ENCODE measurements at places on chromosomes 1 and 21. TPM values are rescaled to one million over a fixed set of nuclear protein-coding genes. Genes with fewer than 3 reads are reported as not detected.

GRCh38 chr1:116544588-116545358, 26.1 kb downstream of the CD58 start:
- DNase-seq, result no peak
- H3K4me1 ChIP-seq, result no peaks in the 10 kb centered on the region
- no peak overlapping the region for H3K4me3 ChIP-seq
- no peaks in the 10 kb centered on the region for H3K27me3 ChIP-seq
- no peak overlapping the region for H3K27ac ChIP-seq

- no peaks in the 10 kb centered on the region for H3K36me3 ChIP-seq
- no peak overlapping the region for H3K4me3 ChIP-seq
- no peak overlapping the region for H3K27ac ChIP-seq
- H3K4me1 ChIP-seq, result no peaks in the 10 kb centered on the region
Observed at GRCh38 chr1:226202246-226202645, 15.7 kb upstream of the ACBD3 start.

GRCh38 chr1:165679282-165680036, 18.9 kb downstream of the ALDH9A1 start:
- peaks cover 74% of the 10 kb centered on the region for H3K36me3 ChIP-seq
- no peaks in the 10 kb centered on the region for H3K27me3 ChIP-seq
- H3K27ac ChIP-seq, result no peak overlapping the region

GRCh38 chr1:160951443-160952128, 3.0 kb downstream of the ITLN2 start:
- H3K4me3 ChIP-seq, result no peak overlapping the region
- no peak overlapping the region for H3K27ac ChIP-seq
- H3K4me1 ChIP-seq, result no peaks in the 10 kb centered on the region
- H3K36me3 ChIP-seq, result no peaks in the 10 kb centered on the region

DNA sequence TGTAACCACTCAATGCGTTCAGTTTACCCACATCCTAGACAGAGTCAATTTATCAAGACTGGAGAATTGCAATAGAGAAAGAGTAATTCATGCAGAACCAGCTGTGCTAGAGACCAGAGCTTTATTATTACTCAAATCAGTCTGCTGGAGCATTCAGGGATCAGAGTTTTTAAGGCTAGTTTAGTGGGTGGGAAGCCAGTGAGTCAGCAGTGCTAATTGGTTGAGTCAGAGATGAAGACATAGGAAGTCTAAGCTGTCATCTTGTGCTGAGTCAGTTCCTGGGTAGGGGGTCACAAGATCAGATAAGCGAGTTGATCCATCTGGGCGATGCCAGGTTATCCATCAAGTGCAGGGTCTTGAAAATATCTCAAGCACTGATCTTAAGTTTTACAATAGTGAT, 499.6 kb downstream of the MRPL39 start:
- DNase-seq, result peak; percentile 79
- no peak overlapping the region for H3K27ac ChIP-seq
- no peaks in the 10 kb centered on the region for H3K27me3 ChIP-seq
- H3K36me3 ChIP-seq, result no peaks in the 10 kb centered on the region
- no peak overlapping the region for H3K4me3 ChIP-seq

Gene METTL18
- 6.3 TPM for total RNA-seq

DNA sequence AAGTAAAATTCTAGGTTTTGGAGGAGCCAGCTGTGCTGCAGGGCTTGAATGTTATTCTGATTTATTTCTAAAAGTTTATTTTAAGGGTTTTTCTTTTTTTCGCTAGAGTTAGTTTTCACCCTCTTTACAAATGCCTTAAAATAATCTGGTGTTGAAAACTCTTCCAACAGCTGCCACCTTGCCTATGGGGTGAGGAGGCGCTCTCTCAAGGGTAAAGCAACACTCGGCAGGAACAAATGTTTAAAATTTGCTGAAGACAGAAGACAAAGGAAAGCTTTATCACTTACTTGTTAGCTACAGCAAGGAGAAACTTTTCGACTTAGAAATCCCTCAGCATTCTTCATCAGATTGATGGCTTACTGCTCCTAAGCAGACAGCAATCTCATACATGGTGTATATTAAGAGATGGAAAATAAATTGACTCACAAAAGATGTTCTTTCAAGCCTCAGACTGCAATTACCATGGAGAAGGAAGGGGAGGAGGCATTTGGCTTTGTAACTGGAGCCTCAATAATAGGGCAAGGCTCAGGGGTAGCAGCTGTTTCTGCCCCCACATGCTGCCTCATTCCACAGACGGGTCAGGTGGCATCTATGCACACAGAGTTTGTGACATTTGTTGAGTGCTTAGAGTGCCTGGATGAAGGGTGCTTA, 79.8 kb upstream of the RALGPS2 start:
- H3K4me3 ChIP-seq, result no peak overlapping the region
- no peaks in the 10 kb centered on the region for H3K36me3 ChIP-seq
- DNase-seq, result no peak
- no peaks in the 10 kb centered on the region for H3K4me1 ChIP-seq

- no peaks in the 10 kb centered on the region for H3K36me3 ChIP-seq
- no peak for DNase-seq
- no peaks in the 10 kb centered on the region for H3K4me1 ChIP-seq
- H3K27me3 ChIP-seq, result peaks cover 10% of the 10 kb centered on the region
- H3K4me3 ChIP-seq, result no peak overlapping the region
- H3K27ac ChIP-seq, result no peak overlapping the region
Observed at GRCh38 chr1:210535761-210536160, 207.1 kb downstream of the HHAT start.

DNA sequence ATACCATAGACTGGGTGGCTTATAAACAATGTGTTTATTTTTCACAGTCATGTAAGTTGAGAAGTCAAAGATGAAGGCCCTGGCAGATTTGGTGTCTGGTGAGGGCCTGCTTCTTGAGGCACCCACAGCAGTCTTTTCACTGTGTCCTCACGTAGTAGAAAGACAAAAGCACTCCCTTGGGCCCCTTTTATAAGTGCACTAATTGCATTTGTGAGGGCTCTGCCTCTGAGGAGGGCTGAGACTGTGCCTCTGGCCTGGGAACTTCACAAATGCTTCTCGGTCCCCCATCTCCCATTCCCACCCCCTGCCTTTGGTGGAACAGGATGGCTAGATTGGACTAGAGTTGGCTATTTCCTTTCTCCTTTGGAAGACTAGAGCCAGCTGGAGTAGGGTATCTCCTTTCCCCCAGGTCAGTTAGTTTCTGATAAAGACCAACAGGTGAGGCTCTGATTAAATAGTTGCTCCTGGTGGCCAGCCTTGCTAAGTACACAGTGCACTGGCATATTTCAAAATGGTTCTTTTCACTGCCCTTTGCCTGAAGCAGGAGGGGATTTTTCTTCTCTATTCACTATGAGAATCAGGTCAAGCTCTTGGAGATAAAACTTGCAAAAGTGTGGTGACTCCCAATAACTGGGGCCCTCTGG, 82.9 kb downstream of the PLPPR4 start:
- no peaks in the 10 kb centered on the region for H3K36me3 ChIP-seq
- H3K27ac ChIP-seq, result no peak overlapping the region
- no peaks in the 10 kb centered on the region for H3K4me1 ChIP-seq
- no peaks in the 10 kb centered on the region for H3K27me3 ChIP-seq

- no peak for DNase-seq
- no peak overlapping the region for H3K4me3 ChIP-seq
- H3K27me3 ChIP-seq, result no peaks in the 10 kb centered on the region
- no peaks in the 10 kb centered on the region for H3K4me1 ChIP-seq
- H3K27ac ChIP-seq, result no peak overlapping the region
Observed at GRCh38 chr1:32048440-32048839, 24.3 kb upstream of the TMEM39B start.

GRCh38 chr1:229843627-229844238, 217.7 kb downstream of the URB2 start:
- no peaks in the 10 kb centered on the region for H3K36me3 ChIP-seq
- H3K27me3 ChIP-seq, result no peaks in the 10 kb centered on the region
- H3K4me3 ChIP-seq, result no peak overlapping the region
- peaks cover 1% of the 10 kb centered on the region for H3K4me1 ChIP-seq
- no peak overlapping the region for H3K27ac ChIP-seq

GRCh38 chr1:8373581-8374241, 55.8 kb downstream of the SLC45A1 start:
- H3K4me3 ChIP-seq, result peak overlapping the region; percentile 5
- no peaks in the 10 kb centered on the region for H3K27me3 ChIP-seq
- peaks cover 6% of the 10 kb centered on the region for H3K36me3 ChIP-seq
- H3K27ac ChIP-seq, result peak overlapping the region; percentile 76

Gene IFI6
- 18.7 TPM for total RNA-seq

DNA sequence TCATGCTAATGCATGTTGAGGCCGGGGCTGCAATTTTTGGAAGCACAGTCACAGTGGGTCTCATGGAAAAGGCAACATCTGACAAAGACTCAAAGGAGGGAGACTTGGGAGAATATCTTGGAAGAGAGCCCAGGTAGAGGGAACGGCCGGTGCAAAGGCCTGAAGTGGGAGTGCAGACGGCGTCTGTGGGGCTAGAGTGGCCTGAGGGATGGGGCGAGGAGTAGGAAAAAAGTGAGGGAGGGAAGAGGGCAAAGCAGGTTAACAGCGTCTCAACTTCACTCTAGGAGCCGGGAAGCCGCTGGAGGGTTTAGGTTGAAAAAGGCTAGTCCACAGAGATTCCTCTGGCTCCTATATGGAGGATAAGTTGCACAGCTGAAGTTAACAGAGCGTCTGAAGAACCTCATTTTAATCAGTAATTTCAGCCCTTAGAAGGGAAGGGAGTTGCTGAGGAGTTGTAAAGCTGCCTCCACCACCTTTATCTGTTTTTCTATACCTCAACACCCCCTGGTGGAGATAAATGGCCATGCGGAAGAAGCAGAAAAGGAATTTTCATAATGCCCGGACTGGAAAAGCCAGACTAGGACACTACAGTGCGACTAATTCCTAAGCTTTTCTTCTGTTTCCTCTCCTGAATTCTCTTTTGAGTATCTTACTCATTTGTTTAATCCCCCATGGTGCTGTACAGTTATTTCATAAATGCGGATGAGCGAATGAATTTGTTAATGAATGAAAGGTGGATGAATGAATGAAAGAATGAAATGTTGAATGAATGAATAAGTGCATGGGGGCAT, 78.7 kb upstream of the ZNF281 start:
- DNase-seq, result peak; percentile 82
- no peaks in the 10 kb centered on the region for H3K27me3 ChIP-seq
- no peaks in the 10 kb centered on the region for H3K4me1 ChIP-seq
- no peak overlapping the region for H3K27ac ChIP-seq
- no peaks in the 10 kb centered on the region for H3K36me3 ChIP-seq
- no peak overlapping the region for H3K4me3 ChIP-seq
